ENCODE measurements at places on chromosomes 16 and 17.

GRCh38 chr17:5592382-5592781 lies 8.1 kb upstream of the NLRP1 start:
- DNase-seq: no peak

DNA sequence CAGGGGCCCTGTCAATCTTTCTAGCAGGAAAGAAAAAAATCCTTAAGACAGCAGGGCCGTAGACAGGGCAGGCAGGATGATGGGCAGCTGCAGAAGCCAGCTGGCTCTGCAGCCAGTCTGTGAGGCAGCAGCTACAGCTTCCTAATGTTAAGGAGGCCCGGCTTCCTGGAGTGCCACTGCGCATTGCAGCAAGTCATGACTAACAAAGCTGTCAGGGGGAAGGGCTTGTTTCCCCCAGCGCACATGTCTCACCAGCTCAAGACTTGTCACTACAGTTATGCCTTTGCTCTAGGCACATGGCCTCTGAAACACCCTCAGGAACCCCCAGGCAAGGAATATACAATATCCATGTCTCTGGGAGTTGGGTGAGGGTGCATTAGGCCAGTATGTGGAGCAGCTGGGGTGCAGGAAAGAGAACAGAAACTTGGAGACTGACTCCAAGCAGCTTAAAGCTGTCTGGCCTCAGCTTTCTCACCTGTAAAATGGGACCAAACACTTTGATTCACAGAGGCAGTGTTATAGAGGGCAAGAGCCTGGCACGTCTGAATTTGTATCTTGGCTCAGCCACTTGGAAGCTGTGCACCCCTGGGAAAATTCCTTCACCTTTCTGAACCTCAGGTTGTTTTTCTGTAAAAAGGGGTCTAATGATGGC lies 220.0 kb downstream of the HAPSTR1 start:
- DNase-seq: no peak

DNA sequence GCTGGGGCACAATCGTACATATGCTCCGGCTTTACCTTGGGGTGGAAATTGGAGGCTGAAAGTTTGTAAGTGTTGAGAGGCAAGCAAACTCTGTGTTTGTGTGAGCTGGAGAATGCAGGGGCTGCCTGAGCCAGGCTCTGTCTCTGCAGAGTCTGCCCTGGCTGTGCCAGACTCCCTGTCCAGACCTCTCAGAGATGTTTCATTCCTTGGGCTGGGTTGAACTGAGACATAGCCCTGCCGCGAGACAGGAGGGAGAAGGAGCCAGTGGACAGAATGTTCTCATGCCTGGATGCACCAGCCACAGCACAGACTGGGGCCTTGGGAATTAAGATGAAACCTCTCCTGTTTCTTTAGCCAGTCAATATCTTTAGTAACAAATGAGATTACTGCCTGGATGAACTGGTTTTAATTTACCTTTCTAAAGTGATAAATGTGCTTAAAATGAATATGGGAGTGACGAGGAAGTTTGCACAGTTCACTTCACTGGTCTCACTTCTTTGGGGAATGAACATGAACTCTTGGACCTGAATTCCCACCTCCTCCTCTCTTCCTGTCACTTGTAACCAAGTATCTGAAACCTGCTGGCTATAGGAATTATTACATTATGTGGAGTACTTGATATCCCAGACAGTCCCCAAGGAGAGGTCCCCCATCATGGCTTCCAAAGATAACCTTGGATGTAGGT lies 40.1 kb downstream of the YPEL2 start:
- no peak for DNase-seq

- no peak for DNase-seq
Observed at GRCh38 chr17:35988164-35988563, 1.6 kb upstream of the CCL14 start.

DNA sequence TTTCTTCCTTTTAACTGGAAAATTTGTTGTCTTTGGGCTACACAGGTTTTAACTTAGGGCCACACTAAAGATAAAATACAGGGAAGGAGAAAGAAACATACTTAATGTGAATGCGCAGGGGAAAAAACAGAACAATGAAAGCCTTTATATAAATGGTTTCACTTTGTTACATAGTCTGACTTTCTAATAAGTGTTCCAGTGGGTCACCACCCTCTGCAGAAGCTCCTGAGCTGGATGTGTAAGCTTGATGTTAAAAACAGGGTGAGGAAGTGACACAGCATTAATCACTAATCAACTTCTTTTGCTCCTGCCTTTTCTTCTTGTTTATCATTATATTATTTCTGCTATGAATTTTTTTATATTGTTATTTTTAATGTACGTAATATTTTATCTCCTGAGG lies 445.6 kb upstream of the CA10 start:
- no peak for DNase-seq

DNA sequence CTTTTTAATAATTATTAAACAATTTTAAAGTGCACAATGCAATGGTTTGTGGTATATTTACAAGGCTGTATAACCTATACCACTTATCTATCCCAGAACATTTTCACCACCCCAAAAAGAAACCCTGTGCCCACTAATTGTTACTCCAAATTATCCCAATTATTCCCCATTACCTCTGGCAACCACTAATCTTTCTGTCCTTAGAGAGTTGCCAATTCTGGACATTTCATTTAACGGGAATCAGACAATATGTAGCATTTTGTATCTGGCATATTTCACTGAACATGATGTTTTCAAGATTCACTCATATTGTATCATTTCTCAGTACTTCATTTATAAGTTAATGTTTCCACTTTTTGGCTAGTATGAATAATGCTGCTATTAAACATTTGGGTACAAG lies 103.1 kb upstream of the NACA2 start:
- DNase-seq: no peak

DNA sequence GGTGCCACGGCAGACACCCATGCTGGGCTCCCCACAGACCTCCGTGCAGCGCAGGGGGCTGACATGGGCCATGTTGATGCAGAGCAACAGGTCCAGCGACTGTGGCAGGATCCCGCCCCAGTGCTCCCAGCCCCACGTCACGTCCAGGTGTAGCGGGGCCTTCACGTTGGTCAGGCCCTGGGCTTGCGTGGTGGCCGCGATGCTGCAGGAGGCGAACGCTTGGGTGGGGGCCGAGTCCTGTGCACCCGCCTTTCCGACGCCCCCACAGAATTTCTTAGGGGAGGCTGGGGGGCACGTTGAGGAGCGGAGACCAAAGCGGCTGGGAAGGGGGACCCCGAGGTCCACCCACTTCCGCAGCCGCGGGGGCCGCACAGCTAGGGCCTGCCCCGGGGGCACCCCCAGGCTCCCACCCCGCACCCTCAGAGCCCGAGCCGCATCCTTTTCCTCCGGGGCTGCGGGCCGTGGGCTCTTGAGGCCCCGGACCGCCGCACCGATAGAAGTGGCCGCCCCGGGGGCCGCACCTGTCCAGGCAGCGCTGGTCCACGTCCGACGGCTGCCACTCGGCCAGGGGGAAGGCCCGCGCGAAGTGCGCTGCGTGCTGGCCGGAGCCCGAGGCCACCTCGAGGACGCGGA lies 416 bp downstream of the METTL26 start:
- DNase-seq: no peak

DNA sequence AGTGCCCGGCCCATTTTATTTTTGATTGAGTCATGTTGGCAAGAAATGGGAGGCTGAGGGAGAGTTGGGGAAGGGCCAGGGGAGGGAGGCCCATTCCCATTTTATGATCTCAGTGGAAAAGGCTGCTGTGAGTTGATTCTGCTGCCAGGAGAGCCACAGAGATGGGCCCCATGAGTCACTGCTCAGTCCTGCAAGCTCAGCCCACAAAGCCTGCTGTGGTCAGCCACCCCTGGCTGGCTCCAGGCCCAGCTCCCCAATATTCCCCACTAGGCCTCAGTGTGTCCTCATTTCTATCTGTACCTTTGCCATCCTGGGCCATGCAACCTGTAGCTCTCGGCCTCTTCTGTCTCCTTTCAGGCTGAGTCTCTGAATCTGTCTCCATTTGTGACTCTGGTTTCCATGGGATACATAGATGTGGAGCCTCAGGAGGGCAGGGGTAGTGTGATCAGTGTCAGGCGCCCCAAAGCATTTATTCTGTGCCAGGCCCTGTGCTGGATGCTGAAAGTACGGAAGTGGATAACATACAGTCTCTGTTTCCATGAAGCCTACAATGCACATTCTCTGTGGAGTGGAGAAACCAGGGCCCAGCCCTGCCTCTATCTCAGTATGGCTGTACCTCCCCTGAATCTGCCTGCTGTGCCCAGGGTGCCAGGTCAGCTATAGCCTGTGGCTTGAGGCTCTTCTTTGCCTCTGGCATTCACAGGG lies 1.9 kb upstream of the PLEKHG4 start:
- DNase-seq: peak; percentile 87

- no peak for DNase-seq
Observed at GRCh38 chr16:71287911-71288310, 1.3 kb downstream of the CMTR2 start.

DNA sequence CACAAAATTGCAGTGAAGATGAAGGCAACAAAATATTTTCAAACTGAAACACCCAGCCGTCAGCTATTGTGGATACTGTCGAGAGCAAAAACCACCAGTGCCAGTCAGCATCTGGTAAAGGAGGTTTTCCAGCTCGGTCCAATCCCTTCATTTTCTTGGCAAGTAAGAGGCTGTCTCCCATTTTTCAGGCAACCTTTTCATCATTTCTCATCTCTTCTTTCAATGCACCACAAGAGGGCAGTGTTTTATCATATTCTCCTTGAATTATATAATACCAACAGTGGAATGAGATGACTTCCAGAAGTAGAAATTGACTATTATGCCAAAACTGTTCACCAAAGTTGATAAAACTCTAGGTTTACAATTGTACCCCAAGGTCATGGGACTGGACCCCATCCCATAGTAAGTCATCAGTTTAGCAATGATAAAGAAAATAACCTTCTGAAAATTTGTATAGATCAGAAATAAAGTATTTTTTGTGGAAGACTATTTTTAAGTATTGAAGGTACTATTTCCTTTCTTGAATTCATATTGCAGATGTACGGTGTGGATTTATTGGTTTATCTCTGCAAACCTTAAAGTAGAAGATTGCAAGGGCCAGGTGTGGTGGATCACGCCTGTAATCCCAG lies 16.8 kb downstream of the NQO1 start:
- no peak for DNase-seq

- DNase-seq: no peak
Observed at GRCh38 chr16:56362706-56363105, 62.6 kb downstream of the AMFR start.

GRCh38 chr16:53209429-53209828 lies 154.6 kb downstream of the CHD9 start:
- DNase-seq: no peak

- DNase-seq: no peak
Observed at GRCh38 chr16:52446080-52446479, 100.9 kb downstream of the TOX3 start.

GRCh38 chr16:28053461-28053860 lies 10.1 kb downstream of the GSG1L start:
- no peak for DNase-seq

DNA sequence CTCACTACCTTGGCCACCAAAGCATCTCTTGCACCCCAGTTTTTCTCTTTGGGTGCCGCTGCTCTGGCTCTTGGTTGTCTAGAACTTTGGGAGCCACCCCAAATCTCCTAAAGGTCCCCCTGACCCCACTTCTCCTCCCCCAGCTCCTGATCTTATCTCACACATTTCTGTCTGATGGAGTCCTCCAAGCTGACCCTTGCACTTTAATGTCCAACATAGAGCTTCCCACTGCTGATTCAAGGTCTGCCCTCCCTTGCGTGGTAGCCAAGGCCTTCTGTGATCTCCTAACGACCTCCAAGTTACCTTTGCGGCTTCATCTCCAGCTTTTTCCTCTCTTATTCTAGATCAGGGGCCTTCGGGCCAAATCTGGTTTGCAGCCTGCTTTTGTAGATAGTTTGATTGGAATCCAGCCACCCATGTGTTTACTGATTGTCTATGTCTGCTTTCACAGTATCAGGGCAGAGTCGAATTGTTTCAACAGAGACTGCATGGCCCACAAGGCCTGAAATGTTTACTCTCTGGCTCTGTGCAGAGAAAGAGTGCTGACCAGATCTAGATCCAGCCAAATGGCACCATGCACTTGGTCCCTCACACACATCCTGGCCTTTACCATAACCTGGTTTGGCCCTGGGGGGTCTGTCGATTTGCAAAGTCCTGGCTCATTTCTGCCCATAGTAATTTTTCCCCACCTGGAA lies 168.6 kb downstream of the HAPSTR1 start:
- DNase-seq: no peak

DNA sequence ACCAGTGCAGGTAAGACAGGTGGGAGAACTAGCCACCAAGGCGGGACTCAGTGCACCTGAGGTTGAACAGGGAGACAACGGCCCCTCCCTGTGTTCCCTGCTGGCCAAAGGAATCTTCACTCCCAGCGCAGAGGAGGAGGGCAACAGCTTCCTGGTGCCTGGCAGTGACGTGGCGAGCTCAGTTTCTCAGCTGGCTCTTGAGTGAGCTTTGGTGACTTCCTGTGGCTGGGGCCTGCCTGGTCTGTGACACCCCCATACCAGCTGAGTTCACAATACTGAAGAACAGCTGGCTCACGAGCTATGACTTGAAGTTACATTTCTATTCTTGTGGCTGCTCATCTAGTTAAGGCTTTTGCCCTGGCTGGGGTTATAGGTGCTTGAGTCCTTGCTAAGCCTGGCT lies 26.1 kb downstream of the WNT9B start:
- no peak for DNase-seq

- DNase-seq: no peak
Observed at GRCh38 chr16:77850636-77851333, 62.4 kb downstream of the VAT1L start.

DNA sequence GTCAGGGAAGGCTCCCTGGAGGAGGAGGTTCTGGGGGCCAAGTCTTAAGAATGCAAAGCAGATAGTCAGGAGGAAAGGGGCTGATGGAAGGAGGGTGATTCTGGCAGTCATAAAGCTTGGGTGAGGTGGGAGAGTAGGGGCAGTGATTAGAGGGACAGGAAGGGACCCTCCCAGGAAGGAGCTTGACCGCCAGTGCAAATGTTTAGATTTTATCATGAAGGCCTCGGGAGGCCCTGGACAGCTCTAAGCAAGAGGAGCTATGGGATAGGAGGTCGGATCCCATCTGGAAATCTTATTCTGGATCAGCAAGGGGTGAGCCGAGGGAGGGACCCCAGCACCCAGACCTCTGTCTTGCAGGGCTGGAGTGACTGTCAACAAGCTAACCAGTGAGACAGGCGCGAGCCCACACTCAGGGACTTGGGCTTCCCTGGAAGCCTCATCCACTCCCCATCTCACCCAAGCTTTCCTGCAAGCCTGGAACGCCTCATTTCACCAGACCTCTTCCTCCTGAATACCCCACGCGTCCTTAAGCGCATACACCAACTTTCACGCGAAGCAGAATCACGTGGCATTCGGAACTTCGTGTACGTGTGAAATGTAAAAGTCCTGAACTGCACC lies 52.0 kb upstream of the CBX4 start:
- no peak for DNase-seq

DNA sequence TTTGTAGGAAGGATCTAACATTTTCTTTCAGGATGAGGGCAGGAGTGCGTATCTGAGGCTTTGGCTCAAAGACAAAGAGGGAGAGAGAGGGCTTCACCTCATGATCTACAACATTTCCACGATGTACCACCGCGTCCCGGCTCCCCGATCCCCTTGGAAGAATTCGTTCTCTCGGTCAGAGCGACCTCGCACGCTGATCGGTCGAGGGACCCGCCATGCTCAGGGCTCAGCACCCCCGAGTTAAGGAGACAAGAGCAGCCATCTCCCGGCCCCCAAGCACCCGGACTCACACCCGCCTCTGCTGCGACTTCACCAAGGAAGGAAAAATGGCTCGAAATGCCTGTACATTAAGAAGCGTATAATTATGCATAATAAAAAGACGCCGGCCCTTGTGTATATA lies 89.5 kb upstream of the RPL38 start:
- DNase-seq: no peak

GRCh38 chr16:57666353-57667047 lies 1.6 kb upstream of the ADGRG3 start:
- no peak for DNase-seq

- DNase-seq: no peak
Observed at GRCh38 chr16:19241512-19241911, 44.0 kb upstream of the CLEC19A start.

Data from keratinocyte (primary cell).